Heart right ventricle (tissue), 16 donors: ENCODE measurements at places on chromosomes 1 and 21. TPM values are rescaled to one million over a fixed set of nuclear protein-coding genes. Genes with fewer than 3 reads are reported as not detected.
A peak's percentile ranks its signal among the peaks of the same experiment; 100 is the strongest.

DNA sequence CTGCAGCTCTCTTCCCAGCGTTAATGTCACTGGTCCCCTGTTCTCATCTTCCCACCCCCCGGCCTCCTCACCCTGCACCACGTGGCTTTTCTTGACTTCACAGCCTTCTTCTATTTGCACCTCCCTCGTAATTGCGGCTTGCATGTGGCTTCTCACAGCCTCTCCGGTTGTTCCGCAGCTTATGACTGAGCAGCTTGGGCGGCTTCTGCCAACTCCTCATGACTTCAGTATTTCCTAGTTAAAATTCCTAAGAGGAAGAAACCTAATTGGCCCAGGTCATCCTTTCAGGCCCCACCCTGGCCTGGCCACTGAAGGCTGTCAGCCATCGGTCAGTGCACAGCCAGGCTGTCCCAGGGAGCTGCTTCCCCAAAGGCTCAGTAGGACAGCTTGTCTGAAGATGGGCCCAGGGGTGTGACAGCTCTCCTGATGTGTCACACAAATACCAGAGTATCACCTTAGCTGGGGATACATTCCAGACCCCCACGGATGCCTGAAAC, 8.6 kb upstream of the RERE start:
- no peak overlapping the region for H3K27ac ChIP-seq
- H3K27me3 ChIP-seq = no peaks in the 10 kb centered on the region
- no peak for DNase-seq
- no peak overlapping the region for H3K4me3 ChIP-seq
- peaks cover 25% of the 10 kb centered on the region for H3K4me1 ChIP-seq

GRCh38 chr1:107964336-107965109, 457 bp downstream of the VAV3 start:
- peak; percentile 21 for DNase-seq
- H3K36me3 ChIP-seq = no peaks in the 10 kb centered on the region
- H3K27me3 ChIP-seq = peaks cover 4% of the 10 kb centered on the region
- peak overlapping the region; percentile 66 for H3K4me3 ChIP-seq
- H3K27ac ChIP-seq = peak overlapping the region; percentile 75
- peaks cover 13% of the 10 kb centered on the region for H3K4me1 ChIP-seq

- no peaks in the 10 kb centered on the region for H3K36me3 ChIP-seq
- peaks cover 36% of the 10 kb centered on the region for H3K4me1 ChIP-seq
- peaks cover 5% of the 10 kb centered on the region for H3K27me3 ChIP-seq
- peak overlapping the region; percentile 79 for H3K27ac ChIP-seq
- no peak overlapping the region for H3K4me3 ChIP-seq
- no peak for DNase-seq
Observed at GRCh38 chr1:26084091-26084561, 16.7 kb upstream of the TRIM63 start.

AADACL4 gene
- not detected for total RNA-seq

CELA3A gene
- total RNA-seq = 3.9 TPM

CRYAA gene
- total RNA-seq = not detected

TYW3 gene
- total RNA-seq = 19.7 TPM

TUT4 gene
- 29.7 TPM for total RNA-seq
